CD4-positive, alpha-beta T cell treated with Interleukin-6 for 4 hours (primary cell): ENCODE measurements at places on chromosomes 7 and 10.

- no peak for DNase-seq
Observed at GRCh38 chr10:6811153-6811552, 231.1 kb upstream of the PRKCQ start.

GRCh38 chr7:90180011-90180585 lies 25.8 kb downstream of the STEAP1 start:
- no peak for DNase-seq

- DNase-seq: no peak
Observed at GRCh38 chr10:122468926-122469781, 7.8 kb downstream of the HTRA1 start.

GRCh38 chr10:46074196-46074946 lies 28.3 kb upstream of the MSMB start:
- no peak for DNase-seq

GRCh38 chr7:78749052-78749746 lies 704.3 kb downstream of the MAGI2 start:
- no peak for DNase-seq

- peak; percentile 32 for DNase-seq
Observed at GRCh38 chr10:91162050-91162494, 58.4 kb upstream of the PCGF5 start.

- no peak for DNase-seq
Observed at GRCh38 chr10:62634576-62634975, 169.9 kb upstream of the ADO start.

DNA sequence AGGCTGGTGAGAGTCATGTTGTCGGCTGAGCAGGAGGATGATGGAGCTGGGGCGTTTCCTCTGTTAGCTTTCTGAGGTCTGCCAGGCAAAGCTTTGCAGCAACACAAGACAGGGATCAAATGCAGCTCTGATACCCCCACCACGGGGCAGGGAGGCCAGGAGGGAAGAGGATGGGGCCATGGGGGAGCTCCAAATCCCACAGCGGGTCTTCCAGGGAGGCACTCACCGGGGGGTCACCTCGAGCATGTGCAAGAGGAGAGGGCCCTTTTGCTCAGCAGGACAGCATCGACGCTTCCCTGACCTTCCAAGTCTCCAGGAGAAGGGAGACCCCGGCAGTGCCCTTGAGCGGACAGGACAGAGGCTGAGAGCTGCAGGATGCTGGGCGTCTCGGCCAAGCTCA lies 127.5 kb downstream of the WDR37 start:
- DNase-seq: no peak

GRCh38 chr7:51141451-51142003 lies 175.1 kb downstream of the COBL start:
- no peak for DNase-seq

DNA sequence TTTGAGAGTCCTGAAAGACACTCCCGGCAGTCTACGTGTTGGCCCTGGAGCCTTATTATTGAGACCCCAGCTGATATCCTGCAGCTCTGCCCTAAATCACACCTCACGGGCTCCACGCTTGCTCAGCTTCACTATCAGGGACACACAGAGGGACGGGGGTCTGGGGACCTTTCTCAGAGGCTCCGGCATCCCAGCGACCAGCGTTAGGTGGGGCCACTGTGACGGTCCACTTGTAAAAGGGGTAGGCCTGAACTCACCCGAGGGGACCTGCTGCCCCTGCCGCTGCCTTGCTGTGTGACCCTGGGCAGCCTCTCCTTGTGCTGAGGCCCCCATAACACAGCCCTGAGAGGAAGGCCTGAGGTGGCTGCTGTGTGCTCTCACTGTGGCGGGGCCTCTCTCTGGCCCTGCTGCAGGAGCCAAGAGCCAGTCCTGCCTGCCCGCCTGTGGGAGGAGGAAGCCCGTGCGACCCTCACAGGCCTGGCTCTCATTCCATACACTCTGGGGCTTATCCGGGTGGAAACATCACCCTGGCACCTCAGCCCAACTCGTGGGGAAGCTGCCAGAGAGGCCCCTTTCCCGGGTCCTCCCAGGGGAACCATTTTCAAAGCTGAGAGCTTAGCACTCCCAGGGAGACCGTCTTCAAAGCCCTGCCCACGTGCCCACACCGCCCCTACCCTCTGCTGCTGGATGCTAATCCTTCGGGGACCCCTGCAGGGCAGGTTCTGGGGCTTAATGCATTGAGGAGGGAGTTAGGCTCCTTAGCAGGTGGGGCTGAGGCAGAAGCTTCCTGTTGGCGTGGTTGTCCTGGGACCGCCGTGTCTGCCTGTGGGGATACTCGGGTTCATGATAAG lies 21.7 kb downstream of the AQP1 start:
- no peak for DNase-seq

DNA sequence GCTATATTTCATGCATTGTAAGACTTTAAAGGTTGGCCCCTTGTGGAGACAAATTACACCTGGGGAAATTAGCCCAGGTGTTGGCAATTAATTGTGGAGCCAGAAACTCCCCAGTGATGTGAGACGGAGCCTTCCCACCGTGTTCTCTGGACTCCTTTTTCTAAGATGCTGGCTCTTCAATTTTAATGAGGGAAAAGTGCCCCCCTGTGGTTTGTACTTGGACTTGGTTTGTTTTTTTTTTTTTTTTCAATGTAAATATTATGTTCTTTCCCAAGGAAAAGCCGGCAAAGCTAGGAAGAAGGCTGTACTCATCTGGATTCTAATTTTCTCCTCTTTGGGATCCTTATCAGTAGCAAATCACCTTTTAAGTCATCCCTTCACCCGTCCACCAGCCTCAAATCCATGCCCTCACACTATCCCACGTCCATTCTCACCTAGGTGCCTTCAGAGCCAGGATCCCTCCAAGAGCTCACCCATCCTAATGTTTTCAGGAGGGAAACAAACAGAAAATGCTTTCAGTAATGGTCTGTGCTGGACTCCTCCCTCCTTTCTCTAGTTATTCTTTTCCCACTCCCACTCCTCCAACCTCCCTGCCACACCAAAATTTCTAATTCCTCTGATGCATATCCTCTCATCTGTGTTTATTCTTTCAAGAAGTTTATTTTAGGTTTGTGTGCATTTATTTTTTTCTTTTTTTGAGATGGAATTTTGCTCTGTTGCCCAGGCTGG lies 20.4 kb upstream of the ST8SIA6 start:
- no peak for DNase-seq

GRCh38 chr10:51602326-51602725 lies 97.1 kb downstream of the CSTF2T start:
- DNase-seq: no peak

- peak; percentile 95 for DNase-seq
Observed at GRCh38 chr10:97318772-97319651, at the start of gene FRAT1. Gene FRAT1, plus strand, starts transcription at chr10:97319271. Its CDS starts 183 bp downstream, at chr10:97319454.
